NCI-H2029 treated with DMSO at 0.1 percent for 48 hours (cell line): ENCODE measurements at places on chromosomes 1 and 21.

- no peak for DNase-seq
Measured at GRCh38 chr1:96845464-96845863, 123.9 kb downstream of the PTBP2 start.

- DNase-seq = no peak
Measured at GRCh38 chr1:51063121-51063520, 38.9 kb upstream of the C1orf185 start.

- DNase-seq = no peak
Measured at GRCh38 chr1:84947536-84948410, 49.1 kb downstream of the MCOLN2 start.

DNA sequence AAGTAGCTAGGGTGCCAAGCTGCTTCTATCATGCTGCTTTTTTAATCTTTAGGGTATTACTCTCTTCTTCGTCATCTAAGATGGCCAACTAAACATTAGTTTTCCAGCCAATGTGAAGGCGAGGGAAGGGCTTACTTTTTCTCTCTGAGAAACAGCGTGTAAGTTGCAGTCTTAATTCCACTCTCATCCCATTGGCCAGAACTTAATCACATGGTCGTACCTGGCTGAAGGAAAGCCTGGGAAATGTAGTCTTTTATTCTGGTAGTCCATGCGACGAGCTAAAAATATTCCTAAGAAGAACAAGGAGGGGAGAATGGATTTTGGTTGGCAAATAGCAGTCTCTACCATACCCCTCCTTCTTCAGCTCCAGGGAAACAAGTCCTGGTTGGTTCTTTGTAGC is 21.5 kb downstream of the DNAJC6 start:
- no peak for DNase-seq

DNA sequence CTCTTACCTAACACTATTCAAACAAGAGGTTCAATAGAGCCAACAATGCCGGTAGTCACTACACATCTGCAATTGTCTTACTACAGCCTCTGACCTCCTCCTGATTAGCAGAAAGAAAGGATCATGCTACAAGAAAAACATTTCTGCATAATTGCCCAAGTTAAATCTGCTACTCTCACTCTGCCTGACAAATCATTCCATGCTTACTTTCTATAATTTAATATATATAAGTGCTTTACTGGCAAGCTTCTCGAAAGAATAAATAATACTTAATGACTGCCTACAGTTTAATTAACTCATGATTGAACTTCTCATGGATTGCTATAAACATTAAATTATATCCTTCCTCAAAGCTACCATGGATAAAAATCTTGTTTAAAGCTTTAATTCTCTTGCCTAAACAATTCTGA is 156.0 kb downstream of the SLC45A1 start:
- DNase-seq = no peak

DNA sequence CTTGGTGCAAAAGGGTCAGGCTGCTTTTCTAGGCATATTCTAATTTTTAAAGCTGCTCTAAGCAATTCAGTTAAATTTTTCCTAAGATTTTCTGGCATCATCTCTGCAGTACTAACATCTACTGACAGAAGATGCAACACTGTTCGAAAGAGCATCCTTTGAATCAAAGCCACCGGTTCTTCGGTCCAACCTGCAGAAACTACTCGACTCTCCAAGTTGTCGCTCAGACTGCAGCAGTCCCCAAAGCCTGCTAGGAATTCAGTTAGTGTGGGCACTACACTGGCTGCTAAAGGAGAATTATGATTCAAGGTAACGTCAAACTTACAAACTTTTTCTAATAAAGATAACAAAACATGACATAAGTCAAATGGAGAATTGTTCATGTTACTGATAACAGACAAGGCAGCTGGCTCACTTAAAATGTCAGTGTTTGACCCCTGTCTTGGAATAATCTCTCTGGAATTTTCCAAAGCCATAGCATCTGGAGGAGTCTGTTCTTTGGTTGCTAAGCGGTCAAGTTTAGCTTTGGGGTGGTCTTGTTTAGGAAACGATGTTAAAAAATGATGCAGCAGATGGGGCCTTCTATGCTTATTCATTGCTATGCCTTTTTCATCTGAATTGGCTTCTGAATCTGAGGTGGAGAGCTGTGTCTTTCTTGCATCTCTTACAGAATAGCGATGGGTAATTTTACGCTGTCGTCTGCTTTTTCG is 56.9 kb downstream of the LYST start:
- DNase-seq = no peak

- DNase-seq = no peak
Measured at GRCh38 chr1:202589190-202589930, 120.9 kb downstream of the SYT2 start.

DNA sequence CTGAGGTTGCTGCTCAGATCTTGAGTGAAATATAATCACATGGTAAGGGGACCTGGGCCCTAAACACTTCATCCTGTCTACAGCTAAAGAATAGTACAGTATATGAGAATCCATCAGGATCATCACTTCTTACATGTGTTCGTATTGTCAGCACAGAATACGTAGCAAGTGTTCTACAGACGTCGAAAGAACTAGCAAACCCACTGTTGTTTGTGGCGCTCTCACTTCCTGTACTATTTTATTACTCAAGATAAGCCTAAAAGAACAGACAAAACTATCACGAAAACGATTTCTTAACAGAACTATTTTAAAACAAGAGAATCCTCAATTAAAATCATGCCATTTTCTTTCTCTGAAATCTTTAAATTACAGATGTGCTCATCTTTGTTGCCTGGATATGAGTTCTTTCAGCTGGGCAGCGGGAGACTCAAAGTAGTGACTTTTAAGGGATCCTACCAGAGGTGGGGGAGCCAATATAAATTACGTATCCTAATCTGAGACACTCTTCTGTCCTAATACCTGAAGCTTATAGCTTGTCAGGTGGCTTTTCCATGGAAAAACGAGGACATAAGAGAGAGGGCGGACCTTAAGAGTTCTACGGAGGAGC is 724 bp downstream of the ST7L start:
- DNase-seq = no peak

- no peak for DNase-seq
Measured at GRCh38 chr1:243924588-243925349, 74.7 kb upstream of the AKT3 start.

- no peak for DNase-seq
Measured at GRCh38 chr1:87115891-87116290, 201.5 kb downstream of the HS2ST1 start.

GRCh38 chr1:25992689-25993171 is 5.1 kb downstream of the PAFAH2 start:
- DNase-seq = no peak

DNA sequence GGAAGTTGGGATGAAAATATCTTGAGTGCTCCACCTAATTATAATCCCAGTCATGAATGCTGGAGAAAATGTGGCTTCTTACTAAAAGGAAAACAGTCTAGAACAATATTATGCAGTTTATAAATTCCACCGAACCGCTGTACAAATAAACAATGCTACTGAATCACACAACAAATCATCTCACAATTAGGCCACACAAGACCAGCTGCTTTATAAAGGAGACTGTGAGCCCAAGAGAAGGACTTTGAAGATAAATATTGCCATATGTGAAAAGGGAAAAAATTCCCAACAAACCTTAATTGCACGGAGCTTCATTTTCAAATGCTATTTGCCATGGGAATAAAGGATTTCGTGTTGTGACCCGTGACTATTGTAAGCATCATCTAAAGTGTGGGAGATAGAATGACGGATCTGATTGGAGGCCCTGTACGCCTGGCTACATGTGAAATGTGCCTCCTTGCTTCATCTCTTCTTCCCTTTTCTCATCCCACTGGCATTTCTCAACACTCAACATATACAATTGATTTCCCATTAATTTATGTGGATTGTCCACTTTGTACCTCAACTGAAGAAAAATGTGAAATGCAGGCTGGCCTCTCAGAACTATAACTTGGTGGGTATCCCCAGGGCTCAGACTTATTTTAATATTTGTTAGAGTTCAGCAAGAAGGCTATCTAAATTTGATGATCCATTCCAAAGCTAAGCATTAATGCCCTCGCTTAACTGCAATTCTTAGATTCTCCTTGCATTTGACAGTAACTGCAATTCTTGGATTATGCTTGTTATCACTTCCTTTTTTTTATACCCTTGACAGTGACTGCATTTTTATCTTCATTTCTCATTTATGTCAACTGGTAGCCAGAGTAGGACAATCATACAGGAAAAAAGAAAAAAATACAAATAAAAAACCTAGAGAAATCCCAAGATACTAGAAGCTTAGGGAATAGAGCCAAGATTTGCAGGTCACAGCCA is 122.3 kb downstream of the TGFB2 start:
- DNase-seq = no peak

- no peak for DNase-seq
Measured at GRCh38 chr1:224785040-224785328, 144.5 kb upstream of the DNAH14 start.

DNA sequence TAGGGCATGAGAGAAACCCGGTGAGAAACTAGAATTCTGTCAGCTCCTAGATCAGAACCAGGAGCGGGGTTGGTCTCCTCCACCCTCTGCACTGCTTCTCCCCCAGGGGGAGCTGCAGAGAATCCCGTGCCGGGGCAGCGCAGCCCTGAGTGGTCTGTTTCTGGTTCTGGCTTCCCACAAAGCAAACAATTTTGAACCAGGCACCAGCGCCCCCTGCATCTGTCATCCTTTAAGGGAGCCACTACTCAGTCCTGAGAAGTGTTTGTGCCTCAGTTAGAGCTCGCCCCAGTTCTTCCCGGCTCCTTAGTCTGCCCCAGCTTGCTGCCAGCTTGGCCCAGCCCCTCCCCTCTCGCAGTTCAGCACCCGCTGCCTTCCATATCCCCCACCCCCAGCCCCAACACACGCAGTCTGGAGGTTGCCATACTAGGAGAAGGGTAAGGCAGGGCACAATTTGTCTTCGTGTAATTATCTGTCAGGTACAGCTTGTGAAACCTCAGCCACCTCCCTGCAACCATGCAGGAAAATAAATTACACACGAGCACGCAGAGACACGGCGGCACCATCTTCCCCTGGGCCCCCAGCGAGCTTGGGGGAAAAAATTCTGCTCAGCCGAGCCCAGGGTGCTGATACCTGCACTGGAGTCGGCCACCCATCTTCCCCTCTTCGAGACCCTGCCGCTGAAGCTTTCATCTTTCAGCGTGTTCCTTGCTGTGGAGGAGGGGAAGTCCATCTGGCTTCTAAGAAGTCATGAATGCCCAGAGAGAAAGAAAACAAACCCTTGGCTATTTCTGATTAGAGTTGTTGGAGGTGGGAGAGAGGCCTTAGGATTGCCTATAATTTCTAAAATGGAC is 62.6 kb upstream of the CD1D start:
- no peak for DNase-seq

DNA sequence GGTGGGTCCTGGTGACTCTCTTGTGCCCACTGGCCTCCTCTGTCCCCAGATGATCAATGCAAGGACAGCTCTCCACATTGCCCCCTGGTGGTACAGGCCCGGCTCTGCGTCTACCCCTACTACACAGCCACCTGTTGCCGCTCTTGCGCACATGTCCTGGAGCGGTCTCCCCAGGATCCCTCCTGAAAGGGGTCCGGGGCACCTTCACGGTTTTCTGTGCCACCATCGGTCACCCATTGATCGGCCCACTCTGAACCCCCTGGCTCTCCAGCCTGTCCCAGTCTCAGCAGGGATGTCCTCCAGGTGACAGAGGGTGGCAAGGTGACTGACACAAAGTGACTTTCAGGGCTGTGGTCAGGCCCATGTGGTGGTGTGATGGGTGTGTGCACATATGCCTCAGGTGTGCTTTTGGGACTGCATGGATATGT is 10.8 kb downstream of the ADAMTSL4 start:
- peak; percentile 33 for DNase-seq

GRCh38 chr1:17895986-17896385 is 140.9 kb downstream of the ACTL8 start:
- no peak for DNase-seq
